Stimulated activated CD4-positive, alpha-beta T cell treated with anti-CD3 and anti-CD28 coated beads, Interleukin-1b, Interleukin-23, amount 100 ng/mL, for 4 hours (primary cell): ENCODE measurements at places on chromosomes 5 and 9.

DNA sequence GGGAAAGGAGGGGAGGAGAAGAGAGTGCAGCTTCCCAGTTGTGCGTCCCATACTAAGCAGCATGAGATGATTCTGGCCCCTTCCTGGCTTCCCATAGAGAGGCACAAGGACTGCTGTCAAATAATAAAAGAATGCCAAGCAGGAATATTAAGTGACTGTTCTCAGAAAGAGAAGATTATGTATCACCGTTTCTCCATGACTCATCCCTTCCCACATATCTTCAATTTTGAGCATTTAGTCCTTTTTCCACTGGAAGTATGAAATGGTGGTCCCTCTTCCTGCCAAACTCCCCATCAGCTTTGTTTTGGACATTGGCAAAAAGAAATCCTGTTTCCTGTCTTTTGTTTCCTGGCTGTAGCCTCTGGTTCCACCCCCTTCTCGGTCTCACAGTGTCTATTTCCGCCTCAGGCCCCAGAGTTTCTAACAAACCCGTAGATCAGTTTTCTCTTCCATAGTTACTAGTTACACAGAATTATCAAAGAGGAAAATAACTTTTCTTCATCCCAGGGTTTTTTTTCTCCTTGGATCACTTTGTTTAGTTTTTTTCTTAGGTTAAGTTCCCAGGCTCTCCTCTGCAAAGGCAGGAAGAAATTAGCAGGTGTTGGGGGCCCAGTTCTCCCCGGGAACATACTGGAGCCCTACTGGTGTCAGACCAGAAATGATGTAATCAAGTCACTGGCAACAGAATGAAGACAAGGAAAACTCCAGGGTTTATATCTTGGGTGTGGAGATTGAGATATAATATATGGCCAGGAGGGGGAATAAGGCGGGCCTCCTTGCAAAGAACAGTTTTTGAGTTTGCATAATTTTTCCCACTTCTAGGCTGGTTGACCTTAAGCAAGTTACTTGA is 26.4 kb upstream of the ARHGAP26 start:
- DNase-seq, result no peak

DNA sequence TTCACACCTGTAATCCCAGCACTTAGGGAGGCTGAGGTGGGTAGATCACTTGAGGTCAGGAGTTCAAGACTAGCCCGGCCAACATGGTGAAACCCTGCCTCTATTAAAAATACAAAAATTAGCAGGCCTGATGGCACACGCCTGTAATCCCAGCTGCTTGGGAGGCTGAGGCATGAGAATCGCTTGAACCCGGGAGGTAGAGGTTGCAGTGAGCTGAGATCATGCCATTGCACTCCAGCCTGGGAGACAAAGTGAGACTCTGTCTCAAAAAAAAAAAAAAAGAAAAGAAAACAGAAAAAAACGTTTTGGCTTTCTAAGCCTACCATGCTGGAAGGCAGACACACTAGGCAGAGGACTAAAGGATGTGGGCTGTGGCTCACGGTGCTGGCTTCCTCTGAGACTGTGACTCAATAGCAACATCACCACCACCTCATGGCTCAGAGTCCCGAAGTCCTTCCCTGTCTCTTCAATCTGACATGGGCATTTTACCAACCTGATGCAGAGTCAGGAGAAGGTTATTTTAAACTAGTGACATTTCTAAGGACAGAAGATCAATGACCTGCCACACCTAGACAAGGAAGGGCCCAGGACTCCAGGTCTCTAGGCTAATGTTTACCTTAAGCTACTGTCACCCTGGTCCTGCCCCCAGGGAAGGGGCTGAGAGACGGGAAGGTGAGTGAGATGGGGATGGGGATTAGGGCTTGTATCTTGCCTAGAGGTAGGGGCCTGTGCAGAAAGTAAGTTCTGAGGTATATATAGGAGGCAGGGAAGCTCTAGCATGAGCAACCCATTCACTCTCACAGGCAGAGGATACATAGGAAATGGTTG is 3.7 kb downstream of the ECSCR start:
- peak; percentile 63 for DNase-seq

DNA sequence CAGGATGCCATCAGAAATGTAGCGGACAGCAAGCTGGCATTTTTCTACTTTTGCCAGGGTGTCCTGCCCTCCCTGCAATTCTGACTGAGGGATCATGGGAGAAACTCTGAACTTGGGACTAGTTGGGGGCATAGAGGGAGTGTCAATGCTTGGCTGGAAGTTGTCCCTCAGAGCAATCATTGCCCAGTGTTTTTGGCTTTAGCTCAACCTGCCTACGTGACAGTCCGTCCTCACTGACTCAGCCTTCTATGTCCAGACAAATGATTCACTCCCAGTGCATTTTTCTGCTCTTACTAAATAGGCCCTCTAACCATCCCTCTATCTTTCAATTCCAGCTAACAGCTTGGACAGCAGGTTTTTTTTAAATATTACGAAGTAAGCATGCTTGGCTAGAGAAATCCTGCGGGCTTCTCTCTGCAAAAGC is 627.4 kb downstream of the TLR4 start:
- no peak for DNase-seq

DNA sequence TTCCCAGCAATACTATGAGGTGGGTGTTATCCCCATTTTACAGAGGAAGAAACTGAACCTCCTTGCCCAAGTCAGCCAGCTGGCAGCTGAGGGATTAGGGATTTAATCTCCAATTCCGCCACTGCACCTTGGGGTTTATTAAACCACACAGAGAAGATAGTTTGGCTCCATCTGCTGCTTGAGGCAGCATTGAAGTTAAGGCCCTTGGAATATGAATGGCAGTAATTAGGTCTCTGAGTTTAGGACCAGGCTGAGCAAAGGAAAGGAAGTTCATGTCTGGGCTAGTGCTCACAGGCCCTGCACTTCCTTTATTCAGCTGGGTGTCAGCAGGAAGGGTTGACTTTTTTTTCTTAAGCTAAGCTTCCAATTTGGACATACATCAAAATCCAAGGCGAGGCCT is 86.9 kb upstream of the GDNF start:
- DNase-seq, result no peak

DNA sequence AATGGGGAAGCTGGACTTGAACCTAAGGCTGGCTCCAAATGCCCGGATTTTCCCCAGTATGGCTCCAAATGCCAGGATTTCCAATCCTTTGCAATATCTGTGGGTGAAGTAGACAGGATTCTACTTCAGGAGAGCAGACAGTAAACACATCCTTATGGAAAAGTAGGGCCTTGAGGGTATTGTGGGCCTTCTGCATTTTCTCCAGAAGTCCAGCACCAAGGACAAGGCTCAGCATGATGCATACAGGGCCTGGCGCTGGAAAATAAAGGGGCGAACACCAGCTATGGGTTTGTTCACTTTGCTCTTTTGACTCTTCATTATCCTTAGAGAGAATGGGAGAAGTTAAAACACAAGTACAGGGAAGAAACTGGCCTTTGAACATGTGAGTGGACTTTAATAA is 347.5 kb downstream of the SEMA5A start:
- DNase-seq, result no peak

DNA sequence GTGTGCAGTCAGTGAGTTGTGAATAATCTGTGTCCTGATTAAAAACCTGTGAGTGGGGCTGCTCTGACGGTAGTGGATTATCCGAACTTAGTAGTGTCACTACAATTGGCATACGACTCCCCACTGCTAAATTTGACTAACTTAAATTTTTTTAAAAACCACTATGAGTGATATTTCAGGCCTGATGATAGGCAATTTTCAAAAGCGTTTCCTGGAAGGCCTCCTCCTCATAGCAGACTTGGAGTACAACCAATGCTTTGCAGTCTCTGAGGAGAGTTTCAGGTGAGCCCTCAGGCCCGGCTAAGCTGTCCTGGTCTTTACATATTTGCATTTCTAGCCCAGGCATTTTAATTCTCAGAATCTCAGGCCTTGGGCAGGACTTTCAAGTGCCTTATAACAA is 10.8 kb downstream of the BTNL8 start:
- no peak for DNase-seq

GRCh38 chr5:6504677-6505415 is 56.2 kb downstream of the UBE2QL1 start:
- DNase-seq, result no peak

GRCh38 chr9:12272471-12273120 is 420.6 kb upstream of the TYRP1 start:
- DNase-seq, result no peak

DNA sequence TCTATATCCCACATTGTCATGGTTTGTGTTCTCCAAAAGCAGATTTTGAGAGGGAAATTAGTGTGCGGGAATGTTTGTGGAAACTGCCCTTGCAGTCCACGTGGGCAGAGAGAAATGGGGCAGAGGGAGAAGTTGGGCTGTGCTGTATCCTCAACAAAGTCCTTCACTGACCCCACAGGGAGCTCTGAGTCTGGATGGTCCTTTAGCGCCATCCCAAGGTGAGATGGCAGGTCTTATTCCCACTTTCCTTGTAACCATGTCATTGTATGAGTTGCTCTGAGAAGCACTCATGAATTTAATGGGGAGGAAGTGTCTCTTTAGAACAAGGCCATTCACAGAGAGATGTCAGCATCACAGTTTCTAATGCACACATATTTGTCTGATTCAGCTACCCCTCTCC is 127.1 kb downstream of the ANKRD18B start:
- DNase-seq, result no peak

GRCh38 chr5:39015743-39016586 is 58.2 kb downstream of the RICTOR start:
- no peak for DNase-seq

DNA sequence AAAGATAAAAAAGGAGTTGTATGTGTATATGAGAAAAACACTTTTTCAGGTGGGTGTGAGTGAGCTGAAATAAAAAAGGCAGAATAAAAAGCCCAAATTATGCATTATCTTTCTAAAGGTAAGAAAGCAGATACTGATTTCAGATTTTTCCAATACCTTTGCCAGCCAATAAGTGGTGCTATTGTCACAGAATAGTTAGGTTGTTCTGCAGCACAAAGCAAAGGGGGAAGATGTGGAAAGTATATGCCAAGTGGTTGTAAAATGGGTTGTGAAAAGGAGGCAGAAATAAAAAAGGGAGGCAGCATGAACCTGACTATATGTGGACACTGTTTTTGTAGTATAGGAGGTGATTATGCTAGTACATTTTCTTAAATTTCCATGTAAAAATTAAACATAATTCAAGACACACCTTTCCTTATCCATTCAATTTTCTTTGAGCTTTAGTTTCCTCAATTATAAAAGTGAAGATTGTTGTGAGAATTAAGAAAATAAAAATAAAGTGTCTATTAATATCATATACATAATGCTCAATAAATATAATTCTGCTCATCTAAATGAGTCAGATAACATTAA is 106.7 kb downstream of the SMIM15 start:
- DNase-seq, result no peak

- no peak for DNase-seq
Measured at GRCh38 chr5:58358501-58359178, 101.2 kb downstream of the PLK2 start.

GRCh38 chr9:35891646-35892045 is 14.4 kb upstream of the HRCT1 start:
- no peak for DNase-seq

DNA sequence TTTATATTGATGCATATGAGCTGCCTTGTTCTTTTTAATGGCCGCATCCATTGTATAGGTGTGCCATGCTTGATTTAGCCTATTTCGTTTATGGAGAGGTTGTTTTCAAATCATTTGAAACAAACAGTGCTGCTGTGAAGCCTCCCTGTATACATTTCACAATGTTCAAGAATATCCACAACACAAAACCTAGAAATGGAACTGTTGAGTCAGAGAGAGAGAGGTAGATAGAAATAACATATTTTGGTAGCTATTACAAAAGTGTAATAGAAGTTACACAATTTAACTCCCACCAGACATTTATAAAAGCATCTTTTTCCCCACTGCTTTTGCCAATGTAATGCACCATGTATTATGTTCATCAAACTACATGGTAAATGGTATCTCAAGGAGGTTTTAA is 82.0 kb downstream of the FRMD3 start:
- DNase-seq, result no peak

DNA sequence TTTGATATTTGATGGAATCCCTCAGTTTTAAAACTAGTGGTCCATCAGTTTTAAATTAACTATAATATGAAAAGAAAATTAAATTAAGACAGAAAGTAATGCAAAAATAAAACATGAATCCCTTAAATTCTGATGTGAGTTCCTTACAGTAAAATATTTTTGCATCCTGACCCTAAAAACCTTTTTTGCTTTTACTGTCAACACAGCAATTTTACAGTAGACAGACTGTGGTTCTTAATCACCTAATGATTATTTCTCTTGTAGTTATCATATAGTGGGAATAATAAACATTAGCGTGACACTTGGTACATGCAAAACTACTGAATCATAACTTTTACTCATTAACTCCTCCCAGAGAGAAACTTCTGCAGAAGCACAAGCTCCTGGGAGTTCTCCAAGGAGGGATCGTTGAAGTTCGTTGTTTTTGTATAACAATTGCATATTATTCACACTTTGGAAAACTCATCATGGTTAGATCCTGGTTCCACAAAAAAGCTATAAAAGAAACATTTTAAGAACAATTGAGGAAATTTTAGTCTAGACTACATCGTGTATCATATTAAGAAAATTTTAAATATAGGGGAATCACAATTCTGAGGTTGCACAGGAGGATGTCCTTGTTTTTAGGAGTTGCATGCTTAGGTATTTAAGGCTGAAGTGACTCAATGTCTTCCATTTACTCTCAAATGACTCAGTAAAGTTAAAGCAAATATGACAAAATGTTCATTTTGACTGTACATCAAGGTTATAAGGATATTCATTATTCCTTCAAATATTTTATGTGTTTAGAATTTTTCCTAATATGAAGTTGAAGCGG is 88.2 kb upstream of the NIPAL4 start:
- DNase-seq, result no peak
